ENCODE measurements at places on chromosomes 3 and 15.
A peak's percentile ranks its signal among the peaks of the same experiment; 100 is the strongest.

DNA sequence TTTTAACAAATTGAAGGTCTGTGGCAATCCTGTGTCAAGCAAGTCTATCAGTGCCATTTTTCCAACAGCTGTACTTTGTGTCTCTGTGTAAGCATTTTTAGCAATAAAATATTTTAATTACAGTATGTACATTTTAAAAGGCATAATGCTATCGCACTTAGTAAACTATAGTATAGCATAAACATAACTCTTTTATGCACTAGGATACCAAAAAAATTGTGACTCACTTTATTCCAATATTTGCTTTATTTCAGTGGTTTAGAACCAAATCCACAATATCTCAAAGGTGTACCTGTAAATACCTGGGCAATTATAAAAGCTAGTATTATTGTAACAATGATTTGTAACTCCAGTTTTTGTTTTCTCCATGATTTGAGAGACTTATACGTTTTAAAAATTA is 46.5 kb downstream of the FRMD5 start:
- DNase-seq, result no peak

DNA sequence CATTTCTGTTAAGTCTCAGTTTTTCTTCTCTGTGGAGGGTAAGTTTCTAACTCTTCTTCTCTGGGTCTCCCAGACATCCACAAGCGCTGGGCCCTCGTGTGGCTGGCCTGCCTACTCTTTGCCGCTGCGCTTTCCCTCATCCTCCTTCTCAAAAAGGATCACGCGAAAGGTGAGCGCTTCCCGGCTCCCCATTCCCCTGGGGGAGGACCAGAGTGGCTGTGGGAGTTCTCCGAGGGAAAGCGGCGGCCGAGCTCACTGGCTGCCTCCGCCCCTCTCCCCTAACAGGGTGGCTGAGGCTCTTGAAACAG is 1.1 kb upstream of the CRELD1 start:
- DNase-seq, result no peak

DNA sequence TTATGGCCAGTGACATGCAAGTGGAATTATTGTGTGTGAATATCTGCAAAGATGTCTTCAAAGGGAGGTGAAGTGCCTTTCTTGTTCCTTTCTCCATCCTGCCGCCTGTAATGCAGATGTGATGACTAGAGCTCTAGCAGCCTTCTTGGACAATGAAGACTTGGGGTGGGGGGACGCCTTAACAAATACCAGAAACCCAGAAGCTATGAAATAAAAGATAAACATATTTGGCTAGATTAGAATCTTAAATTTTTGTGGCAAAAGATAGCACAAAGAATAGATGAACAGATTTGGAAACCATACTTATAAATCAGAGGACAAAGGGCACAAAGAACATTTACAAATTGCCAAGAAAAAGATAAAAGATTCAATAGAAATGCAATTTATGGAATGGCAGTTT is 56.1 kb downstream of the AMOTL2 start:
- DNase-seq, result no peak

DNA sequence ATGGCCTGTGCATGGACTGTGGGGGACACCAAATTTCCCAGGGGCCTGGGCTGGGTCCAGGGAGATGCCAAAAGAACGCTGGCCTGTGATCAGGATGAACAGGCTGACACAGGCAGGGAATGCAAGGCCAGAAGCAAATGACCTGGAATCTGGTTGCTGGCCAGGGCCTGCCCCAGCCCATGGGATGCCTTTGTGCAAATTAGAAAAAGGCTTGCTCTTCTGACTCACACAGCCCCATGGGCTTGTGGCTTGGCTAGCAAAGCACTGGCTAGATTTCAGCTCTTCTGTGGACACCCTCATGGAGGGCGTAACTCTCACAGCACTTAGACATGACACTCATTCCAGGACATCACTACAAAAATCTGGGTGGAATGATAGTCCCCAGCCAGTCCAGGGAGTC is 356.0 kb downstream of the SHQ1 start:
- DNase-seq, result peak; percentile 94

DNA sequence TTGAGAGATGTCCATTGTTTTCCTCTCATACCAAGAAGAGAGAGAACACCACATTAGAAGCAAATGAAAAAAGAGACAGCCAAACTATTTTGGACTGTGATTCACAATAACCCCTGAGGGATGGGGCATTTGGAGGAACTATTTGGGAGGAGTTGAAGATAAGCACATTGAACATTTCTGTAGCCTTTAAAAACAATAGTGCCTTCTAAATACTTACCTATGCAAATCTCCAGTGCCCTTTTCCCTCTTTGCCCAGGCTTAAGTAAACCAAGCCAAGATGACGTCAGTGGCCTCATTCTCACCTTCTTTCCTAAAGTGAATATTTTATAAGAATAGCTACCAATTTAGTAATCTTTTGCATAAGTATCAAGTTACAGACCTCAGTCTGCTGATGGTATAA is 89.7 kb upstream of the COL8A1 start:
- no peak for DNase-seq

DNA sequence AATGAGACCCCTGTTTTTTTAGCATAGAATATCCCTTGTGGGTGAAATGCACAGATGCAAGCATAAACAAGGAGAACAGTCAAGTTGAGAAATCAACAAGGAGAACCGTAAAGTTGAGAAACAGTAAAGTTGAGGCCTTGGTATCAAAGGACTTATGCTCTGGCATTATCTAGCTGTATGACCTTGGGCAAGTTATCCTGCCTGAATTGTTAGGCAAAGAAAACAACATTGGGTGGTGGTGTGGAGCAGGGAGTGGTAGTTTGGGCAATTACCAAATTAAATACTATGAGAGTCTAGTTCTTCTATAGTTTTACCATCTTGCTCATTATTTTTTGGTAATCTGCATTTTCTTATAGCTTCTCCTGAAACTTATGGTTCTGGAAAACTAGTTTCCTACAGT is 573.4 kb upstream of the ARPP21 start:
- DNase-seq, result no peak

GRCh38 chr3:50655009-50655830 is 19.5 kb upstream of the DOCK3 start:
- no peak for DNase-seq

GRCh38 chr15:74782259-74783071 is 585 bp downstream of the CSK start:
- DNase-seq, result peak; percentile 42

GRCh38 chr3:106740116-106740515 is 637.1 kb upstream of the CCDC54 start:
- no peak for DNase-seq

DNA sequence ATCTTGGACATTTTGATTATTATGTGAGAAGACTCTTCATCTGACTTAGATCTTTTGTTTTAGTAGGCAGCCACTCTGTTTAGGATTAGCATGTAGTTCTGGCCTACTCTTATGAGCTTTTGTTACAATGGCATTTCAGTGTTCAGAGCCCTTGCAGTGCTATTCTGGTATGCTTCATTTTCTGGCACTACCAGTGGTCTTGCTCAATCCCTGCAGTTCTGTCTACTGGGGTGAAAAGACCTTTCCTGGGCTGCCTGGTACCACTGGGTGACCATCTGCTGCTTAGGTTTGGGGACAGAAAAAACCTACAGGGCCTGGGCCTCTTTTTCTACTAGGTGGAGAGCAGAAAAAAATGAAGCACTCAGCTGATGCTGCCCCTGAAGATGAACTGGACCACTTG is 42.5 kb downstream of the IL16 start:
- DNase-seq, result peak; percentile 17

GRCh38 chr3:27127195-27127594 is 242.0 kb downstream of the NEK10 start:
- DNase-seq, result no peak

DNA sequence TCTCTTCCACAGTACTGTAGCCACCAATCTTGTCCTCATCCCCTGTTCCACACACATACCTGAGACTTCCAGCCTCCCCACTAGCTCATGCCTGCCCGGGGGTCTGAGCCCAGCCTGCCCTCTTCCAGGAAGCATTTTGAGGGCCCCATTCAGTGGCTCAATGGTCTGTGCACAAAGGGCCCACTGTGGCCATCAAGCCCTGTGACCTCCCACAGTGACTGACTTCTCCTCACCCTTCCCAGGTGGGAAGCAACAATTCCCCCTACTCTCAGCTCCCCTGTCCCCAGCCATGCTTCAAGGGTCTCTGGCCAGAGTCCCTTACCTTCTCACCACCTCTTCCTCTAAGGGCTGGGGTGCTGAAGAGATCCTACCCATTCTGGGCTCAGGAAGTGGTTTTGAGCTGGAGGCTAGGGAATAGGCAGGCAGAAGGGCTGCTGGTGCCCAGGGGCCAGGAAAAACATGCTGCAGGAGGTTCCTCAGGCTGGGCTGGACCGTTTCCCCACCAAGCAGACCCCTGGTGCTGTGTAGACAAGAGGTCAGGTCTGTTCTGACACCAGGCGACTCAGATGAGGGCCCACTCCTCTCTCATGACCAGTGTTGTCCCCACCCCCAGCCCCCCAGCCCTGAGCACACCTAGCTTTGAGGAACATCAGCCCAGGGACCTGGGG is 3.0 kb upstream of the KLF15 start:
- no peak for DNase-seq

DNA sequence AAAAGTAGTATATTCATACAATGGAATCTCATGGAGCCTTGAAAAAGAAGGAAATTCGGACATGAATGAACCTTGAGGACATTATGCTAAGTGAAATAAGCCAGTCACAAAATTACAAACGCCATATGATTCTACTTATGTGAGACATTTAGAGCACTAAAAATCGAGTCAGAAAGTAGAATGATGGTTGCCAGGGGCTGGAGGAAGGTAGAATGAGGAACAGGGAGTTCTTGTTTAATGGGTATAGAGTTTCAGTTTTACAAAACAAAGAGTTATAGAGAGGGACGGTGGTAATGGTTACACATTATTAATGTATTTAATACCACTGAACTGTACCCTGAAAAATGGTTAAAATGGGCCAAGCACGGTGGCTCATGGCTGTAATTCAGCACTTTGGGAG is 19.5 kb downstream of the UBXN7 start:
- no peak for DNase-seq

GRCh38 chr3:119376758-119377157 is 82.6 kb downstream of the ARHGAP31 start:
- no peak for DNase-seq

GRCh38 chr15:90058775-90059174 is 43.5 kb downstream of the IDH2 start:
- DNase-seq, result no peak

- no peak for DNase-seq
Measured at GRCh38 chr3:118485693-118486092, 549.0 kb downstream of the IGSF11 start.

GRCh38 chr3:17990390-17990789 is 248.0 kb upstream of the TBC1D5 start:
- no peak for DNase-seq

GRCh38 chr3:156577736-156578135 is 22.8 kb upstream of the SSR3 start:
- no peak for DNase-seq

DNA sequence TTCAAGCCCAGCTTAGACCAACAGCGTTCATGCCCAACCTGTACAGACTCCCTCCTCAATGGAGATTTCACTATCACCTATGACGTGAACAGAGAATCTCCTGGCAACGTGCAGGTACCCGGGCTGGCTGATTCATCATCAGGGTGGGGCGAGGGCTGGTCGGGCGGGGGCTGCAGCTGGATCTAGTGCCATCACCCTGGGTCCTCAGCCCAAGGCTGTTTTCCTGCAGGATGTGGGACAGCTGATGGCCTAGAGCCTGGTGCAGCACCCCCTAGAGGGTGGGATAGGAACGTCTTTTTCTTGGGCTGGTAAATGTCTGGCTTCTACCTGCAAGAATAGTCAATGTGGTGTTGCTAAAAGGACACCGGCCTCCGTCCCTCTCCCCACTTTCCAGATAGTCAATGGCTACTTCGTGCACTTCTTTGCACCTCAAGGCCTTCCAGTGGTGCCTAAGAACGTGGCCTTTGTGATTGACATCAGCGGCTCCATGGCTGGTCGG is 4.4 kb downstream of the ITIH3 start:
- peak; percentile 9 for DNase-seq

GRCh38 chr15:39417366-39418134 is 163.3 kb upstream of the THBS1 start:
- no peak for DNase-seq

DNA sequence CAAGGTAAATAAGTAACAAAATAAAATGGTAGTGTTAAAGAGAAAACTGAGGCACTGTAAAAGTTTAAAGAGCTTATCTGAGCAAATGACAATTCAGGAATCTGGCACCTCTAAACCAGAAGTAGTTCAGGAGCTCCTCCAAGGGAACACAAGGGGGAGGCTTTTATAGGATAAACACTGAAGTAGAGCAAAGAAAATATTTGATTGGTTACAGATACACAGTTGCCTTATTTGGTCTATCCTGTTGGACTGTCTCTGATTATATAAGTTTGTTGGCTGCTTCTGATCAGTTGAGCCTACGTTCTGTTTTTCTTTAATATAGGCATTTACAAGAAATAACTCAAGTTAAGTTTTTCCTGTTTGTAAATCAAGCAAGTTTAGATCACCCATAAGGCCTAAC is 146.9 kb downstream of the ERC2 start:
- no peak for DNase-seq

DNA sequence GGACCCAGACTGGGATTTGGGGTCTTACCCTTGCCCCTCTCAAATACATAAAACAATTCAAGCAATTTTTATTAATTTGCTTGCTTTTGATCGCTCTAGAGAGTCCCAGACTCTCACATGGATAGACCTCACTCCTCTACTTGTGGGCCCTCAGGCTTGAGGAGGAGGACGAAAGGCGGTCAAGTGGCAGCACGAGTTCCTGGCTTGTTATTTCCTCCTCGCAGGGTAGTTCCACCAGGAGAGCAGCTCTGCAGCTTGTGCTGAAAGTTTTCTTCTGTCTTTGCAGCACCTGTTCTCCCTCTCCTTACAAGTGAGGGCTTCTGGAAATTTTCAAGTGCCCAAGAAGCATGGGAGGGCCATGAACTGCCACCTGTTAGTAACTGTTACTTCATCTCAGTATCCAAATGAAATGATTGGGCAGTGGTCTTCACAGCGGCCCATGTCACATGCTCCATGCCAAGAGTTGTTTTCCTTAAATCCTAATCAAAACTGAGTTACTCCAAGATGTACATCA is 22.7 kb downstream of the ABI3BP start:
- no peak for DNase-seq

DNA sequence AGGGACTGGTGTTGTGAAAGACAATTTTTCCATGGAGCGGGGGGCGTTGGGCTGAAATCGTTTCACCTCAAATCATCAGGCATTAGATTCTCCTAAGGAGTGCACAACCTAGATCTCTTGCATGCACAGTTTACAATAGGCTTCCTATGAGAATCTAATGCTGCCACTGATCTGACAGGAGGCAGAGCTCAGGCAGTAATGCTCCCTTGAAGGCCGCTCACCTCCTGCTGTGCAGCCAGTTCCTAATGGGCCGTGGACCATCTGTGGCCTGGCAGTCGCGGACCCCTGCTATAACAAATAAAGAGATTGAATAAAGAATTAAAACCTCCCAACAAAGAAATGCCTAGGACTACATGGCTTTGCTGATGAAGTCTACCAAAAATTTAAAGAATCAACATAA is 25.3 kb upstream of the ANKRD28 start:
- no peak for DNase-seq

GRCh38 chr3:158718490-158719170 is 13.6 kb downstream of the RARRES1 start:
- DNase-seq, result peak; percentile 93

GRCh38 chr3:32630266-32630665 is 54.7 kb upstream of the CNOT10 start:
- no peak for DNase-seq

Data from MG63 (cell line).